Stimulated activated CD4-positive, alpha-beta T cell treated with anti-CD3 and anti-CD28 coated beads, Interleukin-4, amount 100 ng/mL, for 1 hour (primary cell): ENCODE measurements at places on chromosomes 1 and 21.

GRCh38 chr1:153771841-153772593 is 3.2 kb upstream of the SLC27A3 start:
- no peak for DNase-seq

GRCh38 chr21:18387994-18388393 is 15.6 kb downstream of the TMPRSS15 start:
- no peak for DNase-seq

- DNase-seq, result no peak
These were observed 151.7 kb downstream of the ZC3H11B start for GRCh38 chr1:219460896-219461815.

- DNase-seq, result no peak
These were observed 5.4 kb downstream of the UBR4 start for GRCh38 chr1:19204446-19205266.

GRCh38 chr1:211637066-211637465 is 38.4 kb downstream of the NEK2 start:
- DNase-seq, result no peak

DNA sequence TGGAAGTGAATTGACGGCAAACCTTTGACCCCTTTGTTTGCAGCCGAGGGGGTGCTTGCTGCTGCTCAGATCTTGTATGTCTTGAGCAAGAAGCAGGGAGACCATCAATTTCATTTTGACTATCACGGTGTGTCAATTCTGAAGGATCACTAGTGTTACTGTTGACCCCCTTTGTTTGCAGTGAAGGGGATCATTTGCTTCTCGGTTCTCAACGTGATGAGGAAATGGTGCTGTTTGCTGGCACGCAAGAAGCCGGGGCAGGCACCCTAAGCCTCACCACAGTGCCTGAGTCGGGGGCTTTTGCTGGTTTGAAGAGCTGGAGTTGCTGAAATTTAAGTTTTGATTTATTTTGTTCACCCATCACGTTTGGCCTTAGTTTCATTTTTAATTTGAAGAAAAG is 7.5 kb downstream of the RBM15 start:
- DNase-seq, result no peak
